Stimulated activated CD4-positive, alpha-beta T cell treated with anti-CD3 and anti-CD28 coated beads, Interleukin-1b, Interleukin-23, amount 100 ng/mL, for 48 hours (primary cell): ENCODE measurements at places on chromosomes 4 and X.

DNA sequence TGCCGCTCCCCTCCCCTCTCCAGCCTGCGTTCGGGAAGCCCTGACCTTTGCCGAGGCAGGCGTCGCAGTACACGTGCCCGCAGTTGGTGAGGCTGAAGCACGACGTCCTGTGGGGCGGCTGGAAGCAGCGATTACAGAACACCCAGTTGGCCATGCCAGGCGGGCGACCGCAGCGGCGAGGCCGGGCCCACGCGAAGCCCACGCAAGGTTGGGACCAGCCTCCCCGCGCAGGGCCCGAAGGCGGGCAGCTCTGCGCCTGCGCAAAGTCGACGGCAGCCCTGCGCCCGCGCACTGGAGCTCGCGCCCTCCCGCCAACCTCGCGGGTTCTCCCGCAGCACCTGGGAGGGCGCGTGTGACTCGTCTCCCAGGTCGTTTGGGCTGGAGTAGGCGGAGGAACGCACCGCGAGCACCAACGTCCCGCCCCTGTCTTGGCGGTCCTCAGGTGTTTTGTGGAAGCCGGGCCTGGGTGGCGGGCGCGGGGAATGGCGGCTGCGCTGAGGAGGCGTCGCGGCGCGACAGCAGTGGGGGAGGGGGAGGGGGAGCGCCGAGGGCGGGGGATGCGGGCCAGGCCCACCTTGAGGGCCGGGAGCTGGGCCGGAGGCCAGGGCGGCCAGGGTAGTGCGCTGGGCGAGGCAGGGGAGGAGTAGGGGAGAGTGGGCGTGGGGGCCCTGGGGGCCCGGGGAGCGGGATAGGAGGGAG is at the start of gene RNF212:
RNF212 (minus strand) TSS at position 254 of the 699 bp plus-strand sequence; CDS start at position 154, 100 bp downstream.
- peak; percentile 38 for DNase-seq

GRCh38 chrX:96715481-96715880 is 30.8 kb downstream of the DIAPH2 start:
- DNase-seq = no peak

GRCh38 chr4:80798082-80798481 is 232.4 kb upstream of the BMP3 start:
- DNase-seq = no peak

DNA sequence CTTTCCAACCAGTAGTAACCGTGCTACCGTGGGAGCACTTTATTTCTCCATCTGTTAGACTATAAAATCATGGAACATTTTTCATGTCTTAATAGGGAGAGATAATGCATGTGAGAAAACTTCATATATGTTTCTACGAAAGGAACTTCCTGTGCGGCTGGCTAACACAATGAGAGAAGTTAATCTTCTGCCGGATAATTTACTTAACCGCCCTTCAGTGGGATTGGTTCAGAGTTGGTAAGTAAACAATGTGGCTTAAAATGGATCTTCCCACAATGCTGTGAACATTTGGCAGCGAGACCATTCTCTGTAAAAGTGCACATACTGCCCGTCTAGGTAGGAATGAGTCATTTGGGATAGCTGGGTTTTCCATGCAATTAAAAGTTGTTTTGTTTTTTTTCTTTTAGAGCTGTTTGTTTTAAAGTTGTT is 29.6 kb downstream of the PDK3 start:
- DNase-seq = no peak

DNA sequence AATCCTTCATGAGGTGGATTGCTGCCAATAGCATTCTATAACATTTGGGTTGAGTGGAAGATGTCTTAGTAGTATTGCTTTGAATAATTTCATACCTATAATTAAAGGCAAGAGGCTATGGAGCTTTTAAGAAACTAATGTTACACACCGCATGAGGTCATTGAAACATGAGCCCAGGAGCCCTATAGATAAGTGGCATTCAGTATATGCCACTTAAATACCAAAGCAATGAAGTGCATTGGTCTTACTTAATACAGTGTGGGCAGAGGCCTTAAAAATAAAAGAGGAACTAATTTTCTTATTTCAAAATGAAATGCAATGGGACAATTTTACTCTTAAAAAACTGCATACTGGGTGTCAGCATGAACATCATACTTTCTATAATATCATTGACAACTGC is 47.5 kb downstream of the SPATA18 start:
- no peak for DNase-seq

DNA sequence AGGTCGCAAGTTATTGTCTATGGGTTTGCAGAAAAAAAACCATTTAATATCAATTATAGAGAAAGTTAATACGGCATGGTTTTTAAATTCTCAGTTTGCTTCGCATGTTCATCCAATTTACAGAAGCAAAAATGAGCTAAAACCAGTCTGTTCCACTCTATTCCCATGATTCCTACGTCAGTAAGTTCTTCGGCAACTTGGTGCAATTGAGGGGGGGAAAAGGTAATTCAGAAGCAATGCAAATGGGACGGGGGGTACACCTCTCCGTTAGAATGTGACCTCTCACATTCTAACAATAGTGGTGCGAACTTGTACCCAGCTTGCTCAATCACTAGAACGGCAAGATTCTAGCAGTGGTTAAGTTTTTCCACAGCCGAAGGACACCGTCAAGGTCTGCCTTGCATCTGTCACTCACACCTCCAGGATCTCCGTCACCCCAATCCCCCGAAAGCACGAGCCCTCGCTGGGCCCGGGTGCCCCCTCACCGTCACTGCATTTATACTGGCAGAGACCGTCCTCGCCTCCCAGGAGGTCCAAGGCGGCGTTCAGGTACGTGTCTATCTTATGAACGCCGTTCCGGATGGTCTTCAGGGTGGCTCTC is 653 bp downstream of the PLA2G12A start:
- peak; percentile 34 for DNase-seq

GRCh38 chr4:125765941-125766340 is 451.2 kb downstream of the FAT4 start:
- no peak for DNase-seq

- no peak for DNase-seq
Measured at GRCh38 chrX:77938083-77938680, 27.7 kb downstream of the ATP7A start.

DNA sequence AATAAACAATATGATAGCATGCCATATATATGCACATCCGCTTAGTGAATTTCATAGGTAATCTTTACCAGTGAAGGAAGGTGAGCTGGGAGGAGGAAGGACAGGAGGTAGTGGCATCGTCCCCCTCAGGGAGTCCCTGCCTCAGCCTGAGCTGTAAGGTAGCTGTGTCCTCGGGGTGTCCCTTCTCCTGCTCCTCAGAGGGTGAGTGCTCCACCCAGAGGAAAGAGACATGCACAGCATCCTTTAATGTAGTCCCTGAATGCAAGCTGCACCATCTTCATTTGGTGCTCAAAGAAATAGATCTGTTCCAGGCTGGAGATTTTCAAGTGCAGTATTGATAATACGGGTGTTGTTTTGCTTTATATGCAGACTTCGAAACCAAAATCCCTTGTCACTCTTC is 330.4 kb upstream of the SFRP2 start:
- DNase-seq = no peak

DNA sequence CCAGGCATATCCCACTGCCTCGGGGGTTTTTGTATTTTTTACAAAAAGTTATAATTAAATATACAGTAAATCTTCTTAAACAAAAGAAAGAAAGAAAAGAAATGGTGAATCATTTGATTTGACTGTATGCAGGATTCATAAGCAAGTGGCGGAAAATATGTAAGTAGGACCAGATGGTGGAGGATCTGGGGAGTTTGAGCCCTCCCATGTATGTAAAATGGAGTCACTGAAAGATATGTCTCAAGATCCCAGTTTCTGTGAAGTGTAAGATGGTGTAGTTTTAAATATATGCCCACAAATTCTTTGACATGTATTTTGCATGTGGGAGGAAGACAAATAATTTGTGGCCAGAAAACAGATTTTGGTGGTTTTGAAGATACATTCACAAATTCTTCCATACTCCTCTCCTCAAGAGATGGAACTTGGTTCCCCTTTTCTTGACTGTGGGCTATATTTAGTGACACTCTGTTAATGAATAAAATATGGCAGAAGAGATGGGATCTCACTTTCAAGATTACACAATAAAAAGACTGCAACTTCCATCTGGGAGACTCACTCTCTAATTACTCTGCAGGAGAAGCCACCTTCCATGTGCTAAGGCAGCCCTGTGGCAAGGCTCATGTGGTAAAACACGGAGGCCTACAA is 133.6 kb upstream of the S100G start:
- no peak for DNase-seq

DNA sequence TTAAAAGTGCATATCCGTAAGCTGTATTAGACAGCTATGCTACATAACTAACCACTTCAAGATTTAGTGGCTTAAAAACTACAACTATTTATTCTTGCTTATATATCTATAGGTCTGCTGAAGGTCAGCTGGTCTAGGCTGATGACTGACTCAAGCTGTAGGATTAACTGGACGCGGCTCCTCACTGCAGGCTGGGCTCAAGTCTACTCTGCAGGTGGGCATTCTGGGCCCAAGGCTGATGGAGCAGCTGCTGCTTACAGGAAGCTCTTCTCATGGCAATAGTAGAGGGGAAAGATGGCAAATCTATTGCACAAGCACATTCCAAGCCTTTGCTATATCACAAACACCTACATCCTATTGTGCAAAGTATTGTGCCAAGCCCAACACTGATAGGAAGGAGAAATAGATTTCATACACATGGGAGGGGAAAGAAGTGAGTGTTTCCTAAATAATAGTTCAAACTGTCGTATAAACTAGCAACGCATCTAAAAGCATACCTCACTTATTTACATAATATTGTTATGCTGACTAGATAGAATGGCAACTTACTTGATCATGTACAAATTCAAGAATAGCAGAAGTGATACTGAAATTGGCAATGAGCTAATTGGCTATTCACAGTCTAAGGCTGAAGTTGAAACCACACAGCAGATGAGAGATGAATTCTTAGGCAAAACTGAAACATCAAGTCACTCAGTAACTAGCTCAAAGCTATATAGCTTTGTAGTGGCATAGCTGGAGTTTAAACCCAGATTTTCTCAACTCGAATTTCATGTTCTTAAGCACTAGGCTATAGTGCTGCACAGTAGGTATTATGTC is 263.8 kb downstream of the NKX6-1 start:
- no peak for DNase-seq

DNA sequence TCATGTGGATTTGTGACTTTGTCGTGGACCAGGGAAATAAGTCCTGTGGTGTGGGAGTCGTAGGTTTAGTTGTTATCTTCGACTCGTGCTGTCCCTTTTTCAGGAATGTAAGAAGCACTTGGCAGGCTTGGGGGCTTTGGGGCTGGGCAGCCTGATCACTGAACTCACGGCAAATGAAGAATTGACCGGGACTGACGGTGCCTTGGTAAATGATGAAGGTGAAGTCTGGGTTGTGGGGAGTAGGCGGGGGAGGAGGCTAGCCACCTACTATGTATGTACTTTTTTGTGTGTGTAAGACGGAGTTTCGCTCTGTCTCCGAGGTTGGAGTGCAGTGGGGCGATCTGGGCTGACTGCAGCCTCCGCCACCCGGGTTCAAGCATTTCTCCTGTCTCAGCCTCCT is 1.2 kb downstream of the TAF1 start:
- peak; percentile 15 for DNase-seq

GRCh38 chr4:138199568-138200235 is 42.4 kb downstream of the SLC7A11 start:
- DNase-seq = no peak

DNA sequence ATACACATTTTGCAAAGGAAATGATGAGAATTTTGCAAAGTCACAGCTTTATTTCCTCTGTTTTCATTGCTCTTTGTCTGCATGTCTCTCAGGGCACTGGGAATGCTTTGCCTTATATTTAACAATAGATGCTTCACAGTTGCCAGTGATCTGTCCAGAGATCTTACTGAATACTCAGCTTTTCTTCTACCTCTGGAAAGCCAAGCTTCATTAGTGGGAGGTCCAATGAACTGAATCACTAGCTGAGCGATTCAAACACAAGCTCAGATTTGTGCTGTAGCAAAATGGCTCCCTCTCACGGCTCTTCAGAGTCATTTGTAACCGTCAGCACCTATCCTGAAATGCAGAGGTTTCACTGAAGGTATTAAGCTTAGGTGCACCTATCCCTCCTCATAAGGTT is 138.9 kb downstream of the DCLK2 start:
- no peak for DNase-seq

DNA sequence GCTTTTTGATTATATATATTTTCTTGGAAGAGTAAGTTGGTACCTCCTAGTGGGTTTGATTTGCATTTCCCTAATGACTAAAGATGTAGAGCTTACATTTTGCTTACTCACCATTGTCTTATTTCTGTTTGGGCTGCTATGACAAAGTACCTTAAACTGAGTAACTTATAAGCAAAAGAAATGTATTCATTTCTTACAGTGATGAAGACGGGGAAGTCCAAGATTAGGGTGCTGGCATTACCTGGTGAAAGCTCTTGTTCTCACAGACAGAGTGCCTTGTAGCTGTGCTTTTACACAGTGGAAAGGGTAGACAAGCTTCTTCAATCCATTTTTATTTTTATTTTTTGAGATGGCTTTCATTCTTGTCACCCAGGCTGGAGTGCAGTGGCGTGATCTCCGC is 229.2 kb upstream of the AGA start:
- no peak for DNase-seq

DNA sequence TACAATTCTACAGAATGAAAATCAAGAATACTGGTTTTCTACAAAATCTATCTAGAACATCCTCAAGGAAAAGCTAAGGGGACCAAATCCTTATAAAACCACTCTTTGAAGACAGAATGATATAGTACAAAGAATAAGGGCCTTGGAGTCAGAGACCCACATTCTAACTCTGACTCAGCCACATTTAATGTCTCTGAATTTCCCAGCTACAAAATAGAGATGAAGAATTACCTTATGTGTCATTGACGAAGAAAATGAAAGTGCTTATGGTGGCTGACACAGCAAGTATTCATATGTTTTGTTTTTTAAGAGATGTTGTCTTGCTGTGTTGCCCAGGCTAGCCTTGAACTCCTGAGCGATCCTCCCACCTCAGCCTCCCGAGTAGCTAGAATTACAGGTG is 35.9 kb upstream of the CXorf38 start:
- no peak for DNase-seq
